ENCODE measurements at places on chromosomes 2 and 18. TPM values are rescaled to one million over a fixed set of nuclear protein-coding genes. Genes with fewer than 3 reads are reported as not detected.

The SPATA3 gene
- not detected for total RNA-seq

The GCKR gene
- total RNA-seq, result 0.11 TPM

The FOXD4L1 gene
- not detected for total RNA-seq

The ATP6V1B1 gene
- total RNA-seq, result 0.63 TPM

The BARD1 gene
- 74.2 TPM for total RNA-seq

The SIX3 gene
- not detected for total RNA-seq

The UPP2 gene
- 0.16 TPM for total RNA-seq

The CABLES1 gene
- total RNA-seq, result 14.6 TPM

The SLC4A5 gene
- 3.8 TPM for total RNA-seq

The OTOS gene
- total RNA-seq, result not detected

The RMC1 gene
- total RNA-seq, result 16.8 TPM

The PRKAG3 gene
- total RNA-seq, result 1.2 TPM

The ALPI gene
- total RNA-seq, result not detected

The NDC80 gene
- 33.0 TPM for total RNA-seq

The HOXD11 gene
- total RNA-seq, result 6.0 TPM

The AGXT gene
- total RNA-seq, result not detected

The GBX2 gene
- total RNA-seq, result not detected

The TMEM247 gene
- not detected for total RNA-seq

The TCF23 gene
- total RNA-seq, result 0.85 TPM

The CYS1 gene
- 7.2 TPM for total RNA-seq

The FBXO36 gene
- total RNA-seq, result 3.2 TPM

The ZNF521 gene
- 58.3 TPM for total RNA-seq

The RAX gene
- not detected for total RNA-seq

The KCNJ3 gene
- 2.3 TPM for total RNA-seq

The CHST10 gene
- total RNA-seq, result 12.5 TPM

The MERTK gene
- 17.6 TPM for total RNA-seq

The DPYSL5 gene
- 1.2 TPM for total RNA-seq

The SP140 gene
- total RNA-seq, result 1.8 TPM

The REG3A gene
- not detected for total RNA-seq

The PID1 gene
- total RNA-seq, result 63.9 TPM

The CYTIP gene
- 3.4 TPM for total RNA-seq

The CLASP1 gene
- total RNA-seq, result 109 TPM

The UBXN2A gene
- 33.6 TPM for total RNA-seq

The M1AP gene
- 0.21 TPM for total RNA-seq
